AG08396 (cell line): ENCODE measurements at places on chromosomes 3 and 15.

- DNase-seq, result no peak
Measured at GRCh38 chr3:167940241-167940640, 155.5 kb downstream of the GOLIM4 start.

GRCh38 chr15:81291916-81292522 is 31.9 kb downstream of the STARD5 start:
- no peak for DNase-seq

DNA sequence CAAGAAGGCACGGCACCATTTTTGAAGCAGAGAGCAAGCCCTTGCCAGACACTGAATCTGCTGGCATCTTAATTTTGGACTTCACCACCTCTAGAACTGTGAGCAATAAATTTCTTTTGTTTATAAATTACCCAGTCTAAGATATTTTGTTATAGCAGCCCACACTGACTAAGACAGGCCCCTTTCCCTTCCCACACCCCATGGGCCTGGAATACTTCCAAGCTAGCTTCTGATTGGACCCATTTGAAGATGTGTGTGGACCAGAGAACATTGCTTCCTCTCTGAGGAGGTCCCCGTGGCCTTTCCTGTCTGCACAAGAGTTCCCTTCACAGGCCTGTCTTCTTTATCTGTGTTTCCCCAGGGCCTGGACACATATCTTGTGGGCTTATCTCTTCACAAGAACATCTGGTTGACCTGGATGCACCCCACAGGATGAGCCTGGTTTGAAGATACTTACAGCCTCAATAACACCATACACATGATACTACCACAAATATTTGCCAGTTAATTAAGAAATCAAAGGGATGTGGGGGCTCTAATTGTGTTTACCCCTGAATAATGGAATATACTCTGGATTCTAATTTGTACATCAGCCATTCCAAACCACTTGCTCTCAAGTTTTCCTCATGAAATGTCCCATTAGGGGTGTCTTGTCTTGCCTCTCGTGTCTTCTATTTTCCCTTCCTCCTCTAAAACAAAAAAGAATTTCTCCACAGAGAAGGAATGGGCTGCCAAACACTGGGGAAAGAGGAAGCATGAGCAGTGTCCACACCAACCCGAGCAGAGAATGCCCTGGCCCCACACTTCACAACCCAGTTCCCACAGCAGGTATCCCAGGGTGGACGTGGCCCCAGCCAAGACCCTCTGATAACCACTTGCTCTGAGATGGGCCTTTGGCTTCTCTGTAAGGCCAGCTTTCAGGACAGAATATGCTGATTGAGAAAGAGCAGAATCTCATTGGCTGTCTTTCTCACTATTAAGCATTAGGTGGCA is 42.5 kb downstream of the GLB1 start:
- no peak for DNase-seq

DNA sequence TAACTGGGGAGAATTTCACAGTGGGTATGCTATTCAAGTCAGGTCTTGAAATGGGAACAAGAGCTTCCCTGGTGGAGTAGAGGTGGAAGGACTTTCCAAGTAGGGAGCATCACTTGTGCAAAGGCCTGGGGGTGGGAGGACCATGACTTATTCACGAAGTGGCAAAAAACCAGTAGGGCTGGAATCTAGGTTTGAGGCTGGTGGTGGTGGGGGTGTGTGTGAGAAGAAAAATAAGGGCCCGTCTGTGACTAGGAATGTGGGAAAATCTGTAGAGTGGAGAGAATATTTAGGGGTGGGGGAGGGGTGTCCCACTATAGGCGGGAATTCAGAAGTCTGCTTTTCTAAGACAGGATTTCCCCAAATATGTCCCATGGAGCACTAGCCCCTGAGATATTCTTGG is 271.9 kb upstream of the TBL1XR1 start:
- no peak for DNase-seq

- no peak for DNase-seq
Measured at GRCh38 chr3:94171954-94172353, 109.1 kb downstream of the NSUN3 start.

DNA sequence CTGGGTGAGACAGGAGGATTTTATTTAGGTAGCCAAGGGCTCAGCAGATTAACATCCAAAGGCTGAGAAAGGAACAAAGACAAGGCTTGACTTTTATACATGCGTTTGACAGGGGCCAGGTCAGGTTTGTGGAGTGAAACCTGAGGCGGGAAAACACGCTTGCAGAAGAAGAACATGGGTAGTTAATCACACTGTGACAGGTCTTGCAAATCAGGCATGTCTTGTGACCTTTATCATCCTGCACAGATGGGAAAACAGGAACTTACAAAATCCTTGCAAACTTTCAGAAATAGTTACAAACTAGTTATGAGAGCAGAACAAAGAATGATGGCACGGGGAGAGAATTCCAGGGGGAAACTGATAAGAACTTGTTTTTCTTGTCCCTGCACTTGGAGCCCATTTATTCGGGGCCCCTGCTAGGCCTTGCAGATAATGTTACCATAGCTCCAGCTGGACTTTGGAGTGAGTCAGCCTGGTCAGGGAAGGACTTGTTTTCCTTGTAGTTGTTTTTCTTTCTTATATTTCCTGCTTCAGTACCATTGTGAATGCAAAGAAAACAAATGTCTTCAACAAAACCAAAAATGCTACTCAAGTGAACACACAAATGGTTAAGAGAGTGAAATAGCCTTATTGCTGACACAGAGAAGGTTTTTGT is 965.9 kb upstream of the ROBO1 start:
- DNase-seq, result no peak

GRCh38 chr15:33636958-33637357 is 326.2 kb downstream of the RYR3 start:
- DNase-seq, result no peak

DNA sequence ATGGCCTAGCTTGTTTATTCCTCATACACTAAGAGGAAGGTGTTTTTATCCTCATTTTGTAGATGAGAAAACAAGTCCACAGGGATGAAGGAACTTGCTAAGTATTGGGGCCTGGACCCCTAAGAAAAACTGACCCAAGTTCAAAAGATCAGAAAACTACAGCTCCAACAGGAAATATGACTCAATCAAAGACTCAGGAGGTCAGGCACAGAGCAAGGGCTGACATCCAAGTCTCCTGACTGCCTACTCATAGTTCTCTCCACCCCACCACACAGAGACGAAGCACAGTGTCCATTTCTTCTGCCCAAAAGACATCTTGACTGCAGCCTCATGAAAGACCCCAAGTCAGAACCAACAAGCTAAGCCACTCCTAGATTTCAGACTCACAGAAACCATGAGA is 26.9 kb upstream of the TPM1 start:
- peak; percentile 73 for DNase-seq

DNA sequence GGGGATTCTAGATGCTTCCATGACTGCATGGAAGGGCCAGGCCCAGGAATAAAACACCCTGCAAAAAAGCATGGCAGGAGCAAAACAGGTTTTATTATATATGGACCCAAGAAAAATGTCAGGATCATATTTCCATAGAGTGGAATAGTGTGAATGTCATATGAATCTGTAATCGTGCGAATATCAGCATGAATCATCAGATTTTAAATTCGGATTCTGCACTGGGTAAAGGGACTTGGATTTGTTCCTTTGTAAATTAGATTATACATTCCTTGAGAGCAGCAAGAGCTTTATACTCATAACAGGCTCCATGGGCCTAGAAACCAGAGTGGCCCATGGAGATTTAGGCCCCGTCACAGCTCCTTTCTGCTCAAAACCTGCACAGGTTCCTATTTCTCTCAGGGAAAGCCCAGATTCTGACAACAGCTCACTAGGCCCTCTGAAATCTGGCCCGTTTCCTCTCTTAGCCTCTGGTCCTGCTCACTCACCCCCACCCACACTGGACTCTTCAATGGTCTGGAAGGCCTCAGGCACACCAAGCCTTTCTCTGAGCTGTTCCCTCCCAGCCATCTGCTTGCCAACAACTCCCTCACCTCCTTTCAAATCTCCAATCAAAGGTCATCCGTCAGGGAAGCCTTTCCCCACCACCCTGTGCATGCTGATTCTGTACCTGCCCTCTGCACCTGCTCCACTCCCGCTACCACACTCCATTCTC is 76.0 kb downstream of the FEM1B start:
- DNase-seq, result no peak

DNA sequence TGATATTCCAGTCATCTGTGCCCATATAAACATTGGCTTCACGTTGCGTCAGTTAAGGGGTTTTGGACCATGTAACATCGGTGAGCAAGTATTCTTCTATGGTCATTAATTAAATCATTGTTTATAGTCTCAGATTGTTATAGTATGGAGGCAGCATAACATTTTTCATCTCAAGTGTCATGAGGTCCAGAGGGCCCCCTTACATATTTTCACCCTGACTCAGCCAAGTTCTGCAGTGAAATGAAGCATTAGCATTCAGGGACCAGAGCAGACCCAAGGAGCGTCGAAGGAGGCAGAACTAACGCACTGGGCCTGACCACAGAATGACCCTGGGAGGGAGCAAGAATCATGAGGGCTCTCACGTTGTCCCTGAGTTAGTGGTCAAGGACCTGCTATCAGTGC is 171.5 kb downstream of the LRTM1 start:
- DNase-seq, result peak; percentile 54

GRCh38 chr15:82043130-82043673 is 2.6 kb downstream of the MEX3B start:
- no peak for DNase-seq

DNA sequence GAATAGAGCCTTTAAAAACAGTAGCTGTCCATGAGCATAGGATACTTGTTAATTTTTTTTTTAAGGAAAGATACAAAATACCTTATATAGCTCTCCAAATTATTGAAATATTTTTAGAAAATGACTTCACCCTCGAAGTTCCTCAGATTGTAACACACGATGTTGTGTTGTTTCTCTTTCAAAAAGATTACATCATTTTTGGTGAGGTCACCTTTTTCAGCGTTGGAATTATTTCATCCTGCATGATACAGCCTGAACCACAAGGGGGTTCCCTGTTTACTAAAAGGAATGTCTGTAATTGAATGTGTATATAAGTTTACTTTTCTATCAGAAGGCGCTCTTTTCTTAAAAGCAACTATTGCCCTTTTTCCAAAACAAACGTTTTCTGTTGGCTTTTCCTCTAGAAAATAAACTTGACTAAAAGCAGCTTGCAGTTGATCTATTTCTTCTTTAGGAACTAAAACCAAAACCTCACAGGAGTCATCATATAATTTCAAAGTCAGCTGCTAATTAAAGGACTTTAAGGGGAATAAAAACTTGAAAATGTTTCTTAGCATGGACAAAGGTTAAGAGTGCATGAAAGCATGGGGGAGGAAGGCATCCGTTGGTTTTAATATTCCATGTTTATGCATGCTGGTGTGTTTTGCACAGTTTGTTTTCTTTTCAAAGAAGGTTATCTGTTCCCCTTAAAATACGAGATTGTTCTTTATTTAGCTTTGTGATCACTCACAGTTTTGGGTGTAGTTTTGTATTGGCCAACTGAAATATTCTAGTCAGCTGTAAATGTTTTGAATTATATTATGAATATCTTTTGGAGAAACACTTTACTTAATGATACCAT is 29.4 kb downstream of the LYSMD4 start:
- DNase-seq, result peak; percentile 68

DNA sequence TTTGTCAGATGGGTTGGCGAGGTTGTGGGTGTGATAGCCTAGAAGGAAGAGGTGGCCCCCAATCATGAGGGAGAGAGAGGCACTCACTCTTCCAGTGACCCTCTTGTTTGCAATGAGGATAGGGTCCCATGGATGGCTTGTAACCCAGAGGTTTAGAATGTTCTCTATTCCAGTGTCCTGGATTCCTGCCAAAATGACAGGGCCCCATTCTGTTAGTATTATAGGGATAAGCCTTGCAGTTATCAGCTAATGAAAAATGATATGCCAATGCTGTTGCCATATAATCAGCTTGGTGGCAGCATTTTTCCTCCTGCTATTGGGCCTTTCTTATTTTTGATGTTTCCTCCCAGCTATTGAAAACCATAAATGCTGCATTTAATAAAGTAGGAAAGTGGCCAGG is 23.3 kb upstream of the SENP7 start:
- DNase-seq, result no peak

GRCh38 chr3:11907667-11908660 is 61.3 kb upstream of the TAMM41 start:
- DNase-seq, result peak; percentile 27

GRCh38 chr3:122063908-122064307 is 8.7 kb downstream of the CD86 start:
- no peak for DNase-seq

DNA sequence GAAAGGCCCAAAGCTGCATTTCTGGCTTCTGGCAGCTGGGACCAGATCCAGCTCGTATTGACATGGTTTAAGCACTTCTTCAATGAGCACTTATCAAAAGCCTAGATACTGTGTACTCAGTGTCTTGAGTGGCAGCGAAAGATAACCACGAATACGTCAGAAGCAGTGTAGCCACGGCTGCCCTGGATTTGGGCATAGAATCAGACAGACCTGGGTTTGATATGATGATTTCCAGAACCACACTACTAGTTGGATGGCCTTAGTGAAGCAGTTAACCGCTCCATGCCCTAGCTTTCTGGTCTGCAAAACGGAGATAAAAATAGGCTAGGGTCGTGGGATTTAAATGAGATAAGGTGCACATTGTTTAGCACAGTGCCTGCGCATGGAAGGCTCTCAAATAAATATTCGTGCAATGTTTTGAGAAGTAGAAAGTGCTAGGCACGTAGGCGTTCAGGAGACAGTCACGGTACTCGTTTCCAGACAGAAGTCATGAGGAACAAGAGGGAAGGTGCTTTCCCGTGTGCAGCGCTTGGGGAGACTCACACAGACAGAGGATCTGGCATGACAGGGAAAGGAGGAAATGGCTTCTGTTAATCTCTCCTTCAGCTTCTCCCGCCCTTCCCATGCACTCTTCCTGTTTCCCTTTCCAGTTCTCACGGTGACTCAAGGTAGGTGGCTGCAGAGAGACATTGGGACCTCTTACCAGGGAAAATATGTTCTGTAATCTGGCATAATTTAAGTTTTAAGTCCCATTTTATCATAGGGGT is 70.3 kb downstream of the CCNL1 start:
- DNase-seq, result no peak

GRCh38 chr3:122233101-122233952 is 49.9 kb downstream of the CASR start:
- DNase-seq, result no peak

- DNase-seq, result peak; percentile 12
Measured at GRCh38 chr3:198071602-198072287, 111.7 kb downstream of the LMLN start.

GRCh38 chr3:125083776-125084175 is 28.0 kb upstream of the HEG1 start:
- no peak for DNase-seq

- DNase-seq, result no peak
Measured at GRCh38 chr15:71646767-71647486, 163.4 kb upstream of the NR2E3 start.

DNA sequence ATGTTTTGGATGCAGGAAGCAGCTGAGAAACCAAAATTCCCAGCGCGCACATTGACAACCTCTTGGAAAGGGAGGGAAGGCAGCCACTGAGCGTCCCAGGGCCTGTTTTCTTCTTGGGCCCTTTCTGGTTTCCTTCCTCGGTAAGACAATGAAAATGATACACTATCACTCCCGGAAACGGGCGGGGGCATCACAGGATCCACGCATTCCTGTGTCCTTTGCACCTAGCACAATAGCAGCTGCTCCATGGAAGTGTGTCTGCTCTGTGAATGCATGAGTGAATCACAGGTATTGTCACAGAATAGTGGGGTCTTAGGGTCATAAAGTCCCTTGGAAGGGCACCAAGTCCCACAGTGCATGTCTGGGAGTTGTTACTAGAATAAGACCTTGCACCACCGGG is 6.3 kb upstream of the ITPKA start:
- DNase-seq, result no peak

GRCh38 chr3:184678317-184679055 is 33.4 kb downstream of the MAGEF1 start:
- no peak for DNase-seq

GRCh38 chr3:170321321-170322034 is 36.0 kb upstream of the SKIL start:
- no peak for DNase-seq

- no peak for DNase-seq
Measured at GRCh38 chr3:12343047-12343501, 54.2 kb downstream of the PPARG start.
